Activated CD8-positive, alpha-beta memory T cell treated with anti-CD3 and anti-CD28 coated beads for 24 hours (primary cell): ENCODE measurements at places on chromosomes 7 and 10.
A peak's percentile ranks its signal among the peaks of the same experiment; 100 is the strongest.

DNA sequence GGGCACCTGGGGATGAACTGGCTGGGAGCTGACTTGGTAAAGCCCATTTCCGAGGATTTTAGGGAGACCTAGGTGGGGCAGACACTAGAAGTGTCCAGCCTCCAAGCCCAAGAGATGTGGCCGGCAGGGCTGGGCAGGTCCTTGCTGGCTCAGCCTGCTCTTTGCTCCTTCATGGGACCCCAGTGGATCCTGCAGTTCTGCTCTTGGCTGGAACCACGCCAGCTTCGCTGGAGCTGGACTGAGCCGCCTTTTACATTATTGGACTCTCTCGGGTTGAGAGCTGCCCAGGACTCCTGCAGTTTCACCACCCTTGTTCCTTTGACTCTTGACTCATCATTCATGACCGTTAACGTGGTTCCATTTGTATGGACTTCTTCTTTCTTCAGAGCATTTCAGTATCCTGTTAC, 5.7 kb downstream of the PPIF start:
- no peak for DNase-seq

DNA sequence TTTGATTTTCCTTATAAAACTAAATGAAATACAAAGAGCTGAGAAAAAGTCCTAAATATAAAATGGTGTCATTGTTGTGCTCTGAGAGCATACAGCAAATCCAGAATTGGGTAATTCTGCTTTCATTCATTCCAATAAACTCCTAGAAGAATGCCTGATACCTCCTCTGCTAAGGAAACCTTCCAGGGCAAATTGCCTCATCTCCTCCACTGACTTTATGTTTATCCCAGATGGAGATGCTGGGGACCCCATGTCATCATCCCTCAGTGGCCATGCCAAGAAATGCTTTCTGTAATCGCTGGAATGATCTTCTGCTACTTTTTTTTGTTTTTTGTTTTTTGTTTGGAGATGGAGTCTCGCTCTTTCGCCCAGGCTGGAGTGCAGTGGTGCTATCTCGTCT, 119.3 kb upstream of the PRKCQ start:
- no peak for DNase-seq

GRCh38 chr7:105792488-105793370, 83.7 kb downstream of the ATXN7L1 start:
- no peak for DNase-seq

- no peak for DNase-seq
These were observed 16.3 kb downstream of the ARHGAP12 start for GRCh38 chr10:31912289-31912688.

- DNase-seq: no peak
These were observed 320.8 kb upstream of the NFE2L3 start for GRCh38 chr7:25831062-25831691.

GRCh38 chr7:22357311-22358175, 589 bp upstream of the RAPGEF5 start:
- DNase-seq: no peak

DNA sequence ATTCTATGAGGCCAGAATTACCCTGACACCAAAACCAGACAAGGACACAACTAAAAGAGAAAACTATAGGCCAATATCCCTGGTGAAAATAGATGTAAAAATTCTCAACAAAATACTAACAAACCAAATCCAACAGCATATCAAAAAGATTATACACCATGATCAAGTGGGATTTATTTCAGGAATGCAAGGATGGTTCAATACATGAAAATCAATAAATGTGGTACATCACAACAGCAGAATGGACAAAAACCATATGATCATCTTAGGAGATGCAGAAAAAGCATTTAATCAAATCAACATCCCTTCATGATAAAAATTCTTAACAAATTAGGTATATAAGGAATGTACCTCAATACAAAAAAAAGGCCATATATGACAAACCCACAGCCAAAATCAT, 5.6 kb upstream of the SCART1 start:
- no peak for DNase-seq

DNA sequence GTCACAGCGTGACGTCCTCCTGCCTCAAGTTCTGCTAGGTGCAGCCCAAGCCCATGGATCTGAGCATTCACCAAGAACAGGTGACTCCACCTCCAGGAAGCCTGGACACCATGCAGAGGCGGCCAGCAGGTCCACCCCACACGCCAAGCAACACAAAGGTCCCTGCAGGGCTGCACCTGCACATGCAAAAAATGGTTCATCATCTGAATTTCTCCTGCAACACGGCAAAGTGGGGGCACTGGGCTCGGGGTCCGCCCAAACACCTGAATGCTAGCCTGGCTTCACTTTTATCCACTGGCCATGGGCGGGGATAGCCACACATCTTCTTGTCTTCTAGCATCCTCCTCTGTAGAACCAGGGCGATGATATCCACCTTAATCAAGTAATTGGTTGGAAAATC, 28.9 kb downstream of the CNPY1 start:
- DNase-seq: no peak

GRCh38 chr10:28897617-28898464, 220.5 kb downstream of the BAMBI start:
- no peak for DNase-seq

- DNase-seq: no peak
These were observed 562 bp downstream of the NUB1 start for GRCh38 chr7:151342102-151342646.

DNA sequence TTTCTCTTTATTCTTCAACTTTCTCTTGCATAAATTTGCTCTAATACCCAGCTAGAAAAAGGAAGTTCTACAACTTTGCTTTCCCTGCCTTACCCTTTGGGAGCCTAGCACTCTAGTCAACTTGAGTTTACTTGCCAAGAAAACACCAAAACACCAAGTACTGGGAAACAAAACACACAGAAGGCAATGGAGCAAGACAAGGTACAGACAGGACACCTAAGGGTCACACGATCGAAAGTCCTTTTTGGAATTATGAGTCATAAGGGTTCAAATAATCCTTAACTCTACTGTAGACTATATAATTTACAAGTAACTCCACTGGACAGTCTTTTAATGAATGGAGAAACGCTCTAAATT, 42.6 kb upstream of the ANAPC16 start:
- no peak for DNase-seq

DNA sequence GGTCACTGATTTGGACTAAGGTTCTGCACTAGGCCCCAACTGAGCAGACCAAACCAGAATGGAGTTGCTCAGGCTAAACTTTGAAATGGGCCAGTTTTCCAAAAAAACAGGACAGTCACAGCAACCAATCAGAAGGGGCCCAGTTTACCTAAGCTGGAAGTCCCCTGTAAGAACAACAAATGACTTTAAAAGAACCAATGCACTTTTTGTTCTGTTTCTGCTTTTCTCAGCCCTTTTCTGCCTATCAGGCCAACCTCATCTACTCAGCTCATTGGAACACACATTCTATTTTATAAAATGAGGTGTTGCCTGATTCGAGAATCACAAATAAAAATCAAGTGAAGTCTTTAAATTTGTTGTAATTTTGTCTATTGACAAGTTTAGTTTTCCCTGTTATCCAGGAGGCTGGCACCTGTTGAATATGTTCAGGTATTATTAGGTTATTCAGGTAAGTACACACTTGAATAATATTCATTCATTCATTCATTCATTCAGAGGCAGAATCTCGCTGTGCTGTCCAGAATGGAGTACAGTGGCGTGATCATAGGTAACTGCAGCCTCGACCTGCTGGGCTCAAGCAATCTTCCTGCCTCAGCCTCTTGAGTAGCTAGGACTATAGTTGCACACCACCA, 168.7 kb downstream of the TAX1BP1 start:
- no peak for DNase-seq

DNA sequence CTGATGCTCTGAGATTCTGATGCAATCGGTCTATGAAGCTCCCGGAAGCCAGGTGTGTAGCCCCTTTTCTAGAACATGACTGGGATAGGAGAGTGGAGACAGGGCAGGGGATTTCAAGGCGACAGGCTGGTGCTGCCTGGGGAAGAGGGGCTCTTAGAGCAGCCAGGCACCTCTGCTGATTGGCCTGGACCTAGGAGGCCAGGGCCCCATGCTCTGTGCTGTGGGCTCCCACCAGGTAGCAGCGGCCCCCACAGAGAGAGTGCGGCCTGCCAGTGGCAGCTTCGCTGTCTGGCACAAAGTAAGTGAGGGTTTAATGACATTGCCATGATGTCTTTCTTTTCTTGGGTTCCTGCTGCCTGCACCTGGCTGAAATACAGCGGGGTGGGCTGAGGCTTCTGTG, 99.4 kb upstream of the PODXL start:
- DNase-seq: no peak

DNA sequence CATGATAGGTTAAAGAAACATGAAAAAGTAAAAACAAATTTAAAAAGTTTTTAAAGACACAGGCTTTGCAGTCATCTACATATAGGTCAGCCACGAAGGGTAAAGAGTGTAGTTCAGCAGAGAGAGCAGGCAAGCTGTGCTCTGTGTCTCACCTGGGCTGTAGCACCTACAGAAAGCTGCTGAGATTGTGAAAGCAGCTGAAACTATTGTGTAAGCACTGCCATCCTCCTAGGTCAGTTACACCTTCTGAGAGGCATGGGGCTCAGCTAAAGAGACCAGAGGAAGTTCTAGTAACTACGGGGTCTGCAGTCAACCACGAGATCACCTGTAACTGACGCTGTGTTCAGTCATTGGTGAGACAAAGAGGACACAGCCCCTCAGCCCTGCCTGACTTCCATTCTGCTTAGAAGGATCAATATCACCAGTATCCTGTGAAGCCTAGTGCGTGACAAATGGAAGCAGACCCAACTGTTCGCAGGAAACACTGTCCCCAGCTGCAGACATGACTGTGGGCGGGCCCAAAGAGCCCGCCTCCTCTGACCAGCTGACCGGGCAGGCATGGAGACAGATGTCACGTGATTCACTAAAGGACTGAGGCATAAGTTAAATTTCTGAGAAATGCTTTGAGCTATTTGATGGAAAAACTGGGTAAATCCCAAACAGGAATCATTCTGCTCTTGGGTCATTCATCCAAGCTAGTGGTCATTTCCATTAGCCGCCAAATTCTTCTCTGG, 87.9 kb downstream of the EBF3 start:
- no peak for DNase-seq

- DNase-seq: no peak
These were observed 514.3 kb upstream of the ADARB2 start for GRCh38 chr10:2251631-2252030.

DNA sequence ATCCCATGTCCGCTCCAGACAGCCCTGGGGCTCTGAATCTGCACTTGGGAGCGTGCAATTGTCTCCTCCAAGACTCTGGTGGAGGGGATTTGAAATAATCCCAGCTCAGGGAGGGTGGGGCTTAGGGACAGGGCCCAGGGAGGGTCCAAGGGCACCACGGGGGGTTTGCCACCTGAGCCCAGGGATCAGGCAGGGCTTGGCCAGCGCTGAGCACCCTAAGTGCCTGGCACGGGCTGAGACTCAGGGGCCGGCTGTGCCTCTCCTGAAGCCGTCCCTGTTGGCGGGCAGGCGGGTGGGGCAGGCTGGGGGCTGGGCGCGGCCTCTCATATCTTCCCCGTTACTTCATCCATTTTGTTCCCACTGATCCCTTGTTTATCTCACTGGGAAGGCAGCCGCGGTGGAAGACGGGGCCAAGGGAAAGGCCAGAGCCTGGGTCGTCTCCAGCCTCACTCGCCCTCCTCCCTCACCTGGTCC, 41.8 kb upstream of the ELN start:
- DNase-seq: no peak

GRCh38 chr7:7117935-7118586, 64.3 kb upstream of the C1GALT1 start:
- DNase-seq: no peak

GRCh38 chr10:133258818-133259601, 17.7 kb downstream of the ADAM8 start:
- peak; percentile 88 for DNase-seq

DNA sequence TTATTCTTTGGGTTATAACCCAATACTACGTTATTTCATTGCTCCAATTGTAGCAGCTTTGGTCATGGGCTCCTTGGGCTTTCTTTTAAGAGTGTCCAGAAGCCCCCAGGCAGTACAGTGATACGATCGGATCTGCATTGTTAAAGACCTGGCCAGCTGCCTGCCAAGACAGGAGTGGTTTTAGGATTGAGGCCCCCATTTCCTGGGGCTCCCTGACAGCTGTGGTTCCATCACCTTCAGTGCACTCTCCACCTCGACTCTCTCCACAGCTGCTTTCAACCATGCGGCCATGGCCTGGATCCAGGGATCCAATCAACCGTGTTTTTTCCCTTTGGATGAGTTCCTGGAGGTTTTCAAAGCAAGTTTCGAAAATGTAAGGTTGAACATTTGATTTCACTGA, 123.4 kb upstream of the BTBD16 start:
- DNase-seq: no peak

- DNase-seq: no peak
These were observed 34.1 kb downstream of the ACADSB start for GRCh38 chr10:123042708-123043408.

DNA sequence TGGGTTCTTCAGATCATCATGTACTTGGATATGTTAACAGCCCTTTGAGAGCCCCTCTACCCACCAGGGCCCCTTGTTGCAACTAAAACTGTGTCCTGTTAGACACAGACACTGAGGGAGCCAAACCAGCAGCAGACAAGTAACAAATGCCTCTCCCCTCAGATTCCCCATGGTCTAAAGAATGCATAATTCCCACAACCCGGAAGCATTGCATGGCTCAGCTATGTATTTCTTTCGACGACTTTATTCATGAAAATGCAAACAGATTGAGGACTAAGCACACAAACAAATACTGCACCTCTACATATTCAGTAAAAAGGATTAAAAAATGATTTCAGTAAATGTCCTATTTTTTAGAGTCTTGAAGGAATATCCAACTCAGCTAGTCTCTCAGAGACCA, 70.1 kb upstream of the HECW1 start:
- DNase-seq: no peak

DNA sequence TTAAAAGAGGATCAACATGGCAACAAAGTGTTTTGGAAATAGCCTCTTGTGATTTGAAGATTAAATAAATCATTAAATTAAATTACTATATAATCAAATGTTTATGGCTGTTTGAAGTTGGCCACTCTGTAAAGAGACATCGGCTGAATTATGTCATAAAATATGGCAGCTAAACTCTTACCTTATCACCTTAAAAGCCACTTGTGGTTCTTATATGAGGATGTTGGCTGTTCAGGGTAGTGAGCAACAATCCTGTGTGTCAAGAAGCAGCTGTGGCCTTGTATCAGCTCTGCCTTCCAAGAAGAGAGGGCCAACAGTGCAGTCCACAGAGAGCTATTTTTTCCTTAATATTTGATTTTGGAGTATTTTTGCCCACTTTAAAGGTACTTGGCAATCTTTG, 113.4 kb upstream of the CDK6 start:
- DNase-seq: no peak

DNA sequence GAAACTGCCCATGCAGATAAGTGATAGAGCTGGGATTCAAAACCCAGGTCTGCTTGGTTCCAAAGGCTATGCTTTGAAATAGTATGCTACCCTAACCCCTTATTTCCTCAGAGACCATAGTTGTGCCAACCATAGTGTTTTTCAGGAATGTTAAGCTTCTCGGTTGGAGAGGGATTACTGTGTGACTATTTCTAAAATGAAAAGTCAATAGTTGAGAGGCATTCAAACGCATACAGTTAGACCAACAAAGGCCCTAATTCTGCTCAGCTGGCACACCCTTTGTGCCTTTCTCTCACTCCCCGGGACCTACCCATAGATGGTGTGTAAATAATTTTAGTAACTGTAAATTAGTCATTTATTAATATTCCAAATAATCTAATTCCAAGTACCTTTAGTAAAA, 64.6 kb upstream of the RNF148 start:
- DNase-seq: no peak
